GM20000 (cell line): ENCODE measurements at places on chromosomes 13 and 19.

DNA sequence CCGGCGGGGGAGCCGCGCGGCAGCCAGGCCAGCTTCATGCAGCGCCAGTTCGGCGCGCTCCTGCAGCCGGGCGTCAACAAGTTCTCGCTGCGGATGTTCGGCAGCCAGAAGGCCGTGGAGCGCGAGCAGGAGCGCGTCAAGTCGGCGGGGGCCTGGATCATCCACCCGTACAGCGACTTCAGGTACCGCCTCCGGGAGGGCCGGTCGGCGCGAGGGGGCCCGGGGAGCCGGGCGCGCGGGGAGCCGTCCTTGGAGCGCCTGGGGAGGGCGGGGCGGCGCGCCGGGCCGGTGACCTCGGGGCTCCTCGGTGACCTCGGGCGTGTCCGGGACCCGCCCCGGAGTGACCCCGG lies 690 bp downstream of the HCN2 start:
- DNase-seq = no peak

- DNase-seq = no peak
These were observed 1.7 kb downstream of the MADCAM1 start for GRCh38 chr19:497869-498510.

DNA sequence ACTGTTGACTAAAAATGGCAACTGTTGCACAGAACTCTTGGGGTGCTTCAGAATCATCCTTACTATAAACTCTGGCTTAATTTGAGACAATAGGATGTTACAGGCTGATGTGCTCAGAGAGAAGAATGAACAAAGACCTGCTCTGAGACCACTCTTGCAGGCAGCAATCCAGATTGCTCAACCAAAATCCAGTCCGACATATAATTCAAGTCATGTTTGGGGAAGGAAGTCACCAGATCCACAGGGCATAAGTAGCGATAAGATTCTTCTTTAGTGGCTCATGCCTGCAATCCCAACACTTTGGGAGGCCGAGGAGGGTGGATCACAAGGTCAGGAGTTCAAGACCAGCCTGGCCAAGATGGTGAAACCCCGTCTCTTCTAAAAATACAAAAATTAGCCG lies 20.6 kb downstream of the MTMR6 start:
- DNase-seq = no peak

GRCh38 chr13:94800423-94800822 lies 88.1 kb upstream of the SOX21 start:
- DNase-seq = no peak

DNA sequence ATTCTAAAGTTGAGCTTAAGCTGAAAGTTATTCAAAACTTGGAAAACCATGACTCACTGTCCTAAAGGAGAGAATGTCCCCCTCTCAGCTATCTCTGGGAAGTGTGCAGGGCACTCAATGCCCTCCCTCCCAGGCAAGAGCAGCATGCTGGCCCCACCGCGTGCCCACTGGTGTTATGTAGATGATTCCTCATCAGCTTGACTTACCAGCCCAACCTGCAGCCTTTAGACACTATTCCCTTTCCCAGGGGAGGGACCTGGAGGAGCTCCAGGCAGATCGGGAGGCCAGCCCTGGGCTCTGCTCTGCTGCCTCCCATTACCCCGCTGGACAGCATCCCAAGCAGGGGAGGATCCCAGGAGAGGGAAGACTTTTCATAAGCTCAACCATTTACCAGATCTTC lies 124.6 kb downstream of the FGF14 start:
- DNase-seq = no peak

GRCh38 chr13:38223089-38223488 lies 126.6 kb upstream of the UFM1 start:
- no peak for DNase-seq
